ENCODE measurements at places on chromosomes 3 and 15.

- DNase-seq = no peak
These were observed 232.2 kb upstream of the FEZF2 start for GRCh38 chr3:62605413-62606068.

GRCh38 chr3:23440416-23441294 lies 237.5 kb downstream of the UBE2E2 start:
- no peak for DNase-seq

DNA sequence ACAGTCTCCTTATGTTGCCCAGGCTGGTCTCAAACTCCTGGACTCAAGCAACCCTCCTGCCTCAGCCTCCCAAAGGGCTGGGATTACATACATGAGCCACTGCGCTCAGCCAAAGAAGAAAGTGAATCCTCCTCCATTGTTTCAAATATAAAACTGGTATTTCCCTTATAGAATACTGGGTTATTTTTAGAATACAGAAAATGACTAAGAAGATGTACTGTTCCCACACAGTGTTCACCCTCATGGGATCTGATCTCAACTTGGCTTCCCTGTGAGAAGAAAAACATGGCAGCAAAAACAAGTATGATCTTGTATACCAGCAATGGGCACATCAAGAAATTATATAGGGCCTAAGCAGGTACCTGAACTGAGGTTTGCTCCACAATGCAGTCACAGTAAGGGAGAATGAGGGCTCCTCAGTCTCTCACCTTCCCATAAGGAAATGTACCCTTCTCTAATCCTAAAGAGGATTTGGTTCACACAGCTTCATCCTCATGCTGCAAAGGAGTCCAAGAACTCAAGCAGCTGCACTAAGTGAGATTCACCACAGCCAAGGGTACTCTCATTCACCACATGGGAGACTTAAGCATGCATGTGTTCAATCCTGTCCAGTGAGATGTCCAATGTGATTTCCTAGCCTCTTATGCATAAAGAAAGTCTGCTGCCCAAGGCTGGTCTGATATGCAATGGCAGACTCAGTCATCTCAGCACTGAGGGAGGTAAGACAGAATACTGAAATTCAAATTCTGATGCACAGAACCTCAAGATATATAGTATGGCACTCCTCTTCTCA lies 25.8 kb downstream of the USP4 start:
- no peak for DNase-seq

- no peak for DNase-seq
These were observed 4.2 kb downstream of the TBC1D23 start for GRCh38 chr3:100265016-100265415.

DNA sequence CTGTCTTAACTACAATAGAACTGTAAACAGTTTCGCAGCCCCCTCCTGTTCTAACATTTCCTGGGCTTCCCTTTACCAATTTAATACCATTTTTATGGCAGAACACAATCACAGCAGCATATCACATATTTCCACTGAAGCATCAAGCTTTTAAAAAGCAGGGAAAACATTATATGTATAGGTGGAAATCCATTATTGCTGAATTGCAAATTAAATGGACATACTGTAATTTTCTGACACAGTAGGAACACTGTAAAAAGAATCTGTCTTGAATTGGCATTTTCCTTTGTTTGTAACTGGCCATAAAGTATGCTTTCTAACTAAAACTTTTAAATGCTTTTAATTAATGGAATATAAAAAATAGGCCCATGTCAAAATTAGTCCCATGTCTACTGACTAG lies 1385.8 kb downstream of the SI start:
- DNase-seq = no peak

DNA sequence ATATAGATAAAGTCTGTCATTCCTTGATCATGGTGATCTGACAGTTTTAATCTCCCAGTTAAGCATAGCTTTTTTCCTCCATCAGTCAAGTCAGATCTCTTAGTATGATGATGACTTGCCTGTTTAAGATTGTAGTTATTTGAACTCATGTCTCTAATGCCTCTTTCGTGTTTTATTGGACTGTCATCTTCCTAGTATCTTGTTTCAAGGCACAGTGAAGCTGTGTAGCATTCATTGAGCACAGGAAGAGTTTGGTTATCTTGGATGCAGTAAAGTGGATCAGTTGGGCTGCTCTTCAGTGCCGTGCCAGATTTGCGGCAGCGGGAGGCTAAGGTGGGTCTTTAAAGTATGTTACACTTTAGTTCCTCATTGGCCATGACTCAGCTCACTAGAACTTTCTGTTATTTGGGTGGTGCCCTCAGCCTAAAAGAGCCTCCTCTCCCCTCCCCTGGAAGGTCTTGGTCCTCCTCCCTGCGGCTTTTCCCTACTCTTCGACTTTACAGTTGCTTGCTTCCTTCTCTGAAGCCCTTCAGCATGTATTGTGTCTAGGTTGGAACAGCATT lies 45.7 kb upstream of the SKOR1 start:
- DNase-seq = no peak

DNA sequence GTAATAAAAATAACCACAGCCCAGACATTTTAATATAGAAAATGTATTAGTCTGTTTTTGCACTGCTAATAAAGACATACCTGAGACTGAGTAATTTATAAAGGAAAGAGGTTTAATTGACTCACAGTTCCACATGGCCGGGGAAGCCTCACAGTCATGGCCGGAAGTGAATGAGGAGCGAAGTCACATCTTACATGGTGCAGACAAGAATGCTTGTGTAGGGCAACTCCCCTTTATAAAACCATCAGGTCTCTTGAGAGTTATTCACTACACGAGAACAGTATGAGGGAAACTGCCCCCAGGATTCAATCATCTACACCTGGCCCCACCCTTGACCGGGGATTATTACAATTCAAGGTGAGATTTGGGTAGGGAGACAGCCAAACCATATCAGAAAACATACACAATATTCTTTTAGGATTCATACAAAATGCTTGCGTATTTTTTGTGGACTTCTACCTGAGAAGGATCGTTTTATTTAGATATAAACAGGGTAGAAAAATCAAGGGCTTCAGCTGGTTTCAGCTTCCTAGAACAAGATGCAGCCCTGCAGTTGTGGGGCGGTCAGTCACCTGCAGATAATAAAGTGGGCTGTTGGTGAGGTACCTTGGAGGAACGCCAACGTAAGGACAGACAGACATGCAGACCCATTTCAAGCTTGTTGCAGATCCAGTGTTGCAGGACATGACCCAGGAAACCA lies 101.9 kb downstream of the TNIK start:
- no peak for DNase-seq

Measured in coronary artery (tissue), 2 donors.